ENCODE measurements at places on chromosomes 3 and 15.

DNA sequence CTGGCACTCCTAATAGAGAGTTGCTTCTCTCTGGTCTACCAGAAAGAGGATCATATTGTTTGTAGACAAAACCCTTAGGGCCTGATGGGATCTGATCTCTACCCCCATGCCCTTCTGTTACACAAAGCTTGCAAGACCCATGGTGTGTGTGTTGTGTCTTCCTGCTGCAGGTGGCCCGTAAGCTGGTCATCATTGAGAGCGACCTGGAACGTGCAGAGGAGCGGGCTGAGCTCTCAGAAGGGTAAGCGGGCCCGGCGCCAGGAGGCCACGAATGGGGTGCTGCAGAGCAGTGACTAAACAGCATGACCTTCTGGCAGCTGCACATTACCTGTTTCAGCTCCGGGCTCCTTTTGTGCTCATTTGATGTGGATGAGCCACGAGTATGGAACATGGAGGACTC is 18.2 kb downstream of the TPM1 start:
- no peak for DNase-seq

DNA sequence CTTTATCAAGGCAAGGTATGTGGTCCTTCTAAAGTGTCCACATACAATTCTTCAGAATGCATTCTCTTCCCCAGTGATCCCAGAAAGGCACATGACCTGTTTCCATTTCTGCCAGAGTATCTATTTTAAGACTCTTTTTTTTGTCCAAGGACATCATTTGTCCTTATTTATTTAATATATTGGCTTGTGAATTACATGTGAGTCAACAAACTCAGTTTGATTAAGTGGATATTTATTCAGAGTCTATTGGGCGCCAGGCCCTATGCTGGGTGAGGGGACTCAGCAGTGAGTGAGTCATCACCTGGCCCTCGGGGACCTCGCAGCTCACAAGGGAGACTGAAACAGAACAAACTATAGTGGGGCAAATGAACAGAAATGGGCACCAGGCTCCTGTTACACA is 136.8 kb downstream of the SNRK start:
- DNase-seq = no peak

DNA sequence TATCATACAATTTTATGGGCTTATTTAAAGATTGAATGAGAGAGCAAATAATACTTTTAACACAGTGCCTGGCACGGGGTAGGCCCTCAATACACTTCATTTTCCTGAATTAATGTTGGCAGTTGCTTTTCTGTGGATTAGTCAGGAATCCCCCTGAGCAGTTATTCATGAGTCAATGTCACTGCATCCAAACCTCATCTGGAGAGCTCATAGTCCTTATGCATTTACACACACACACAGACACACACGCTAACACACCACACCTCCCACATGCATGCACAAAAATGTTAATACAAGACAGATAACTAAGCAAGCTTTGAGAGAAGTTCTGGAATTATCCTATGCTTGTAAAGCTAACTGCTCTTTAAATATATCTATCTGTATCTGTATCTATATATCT is 34.0 kb upstream of the TNFAIP8L3 start:
- no peak for DNase-seq

DNA sequence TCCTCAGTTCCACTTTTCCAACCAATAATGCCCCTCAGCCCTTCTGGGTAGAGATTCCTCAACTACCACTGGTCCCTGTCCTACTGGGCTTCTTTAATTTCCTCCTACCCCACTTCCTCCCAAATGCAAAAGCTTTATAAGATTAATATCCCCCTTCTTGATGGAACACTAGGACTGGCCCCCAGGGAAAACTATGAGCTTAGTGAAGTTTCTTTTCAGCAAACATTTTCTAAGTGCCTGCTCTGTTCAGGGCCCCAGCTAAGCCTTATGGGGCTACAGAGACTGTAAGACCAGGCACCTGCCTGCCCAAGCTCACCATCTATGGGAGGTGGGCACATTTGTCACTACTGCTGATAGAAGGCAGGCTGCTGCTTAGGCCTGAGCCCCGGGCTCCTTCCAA is 79.4 kb downstream of the RPLP1 start:
- DNase-seq = no peak

- no peak for DNase-seq
These were observed 238.0 kb upstream of the LRIG1 start for GRCh38 chr3:66738625-66739365.
